Fibroblast of pulmonary artery (primary cell): ENCODE measurements at places on chromosomes 12 and 14.

DNA sequence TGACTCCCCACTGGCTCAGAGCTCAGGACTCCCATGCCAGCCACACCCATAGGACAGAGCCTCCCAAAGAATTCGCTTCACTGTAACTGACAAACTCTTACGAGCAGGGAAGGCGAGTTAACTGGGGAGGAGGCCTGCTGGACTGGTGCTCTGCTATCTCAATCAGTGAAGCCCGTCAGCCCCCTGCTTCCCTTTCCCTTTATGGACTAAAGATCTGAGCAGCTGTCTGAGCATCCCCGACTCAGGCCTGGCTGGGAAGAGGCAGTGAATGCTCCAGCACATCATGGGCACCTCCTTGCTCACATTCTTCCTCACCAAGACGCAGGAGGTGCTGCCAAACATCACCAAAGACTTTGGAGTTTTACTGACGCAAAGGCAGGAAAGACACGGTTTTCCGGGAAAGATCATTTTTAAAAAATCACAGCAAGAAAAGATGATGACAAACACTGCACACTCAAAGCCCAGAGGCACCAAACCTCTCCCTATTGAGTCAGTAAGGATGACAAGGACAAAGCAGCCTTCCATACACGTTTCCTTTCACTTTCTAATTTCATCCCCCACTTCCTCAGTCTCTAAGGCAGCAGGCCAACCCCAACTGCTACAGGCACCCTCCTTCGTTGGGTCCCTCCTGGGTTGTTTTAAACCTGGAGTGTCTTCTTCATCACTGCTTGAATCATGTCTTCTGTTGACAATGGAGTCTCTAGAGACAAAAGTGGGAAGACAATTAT lies 45.0 kb upstream of the P2RX7 start:
- DNase-seq = no peak

DNA sequence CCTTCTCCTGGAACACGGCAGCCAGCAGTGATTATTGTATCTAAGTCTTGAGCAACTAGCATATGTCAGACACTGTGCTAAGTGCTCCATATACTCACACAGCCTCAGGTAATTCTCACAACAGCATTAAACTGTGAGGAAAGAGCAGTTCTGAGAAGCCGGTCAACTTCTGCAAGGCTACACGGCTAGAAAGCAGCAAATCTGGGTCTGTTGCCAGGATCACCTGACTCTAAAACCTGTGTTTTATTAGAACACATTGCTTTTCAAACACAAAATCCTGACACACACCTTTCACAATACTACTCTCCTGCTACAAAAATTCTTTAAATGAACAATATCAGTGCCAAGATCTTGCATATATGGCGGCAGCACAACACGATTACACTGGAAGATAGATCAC lies 49.8 kb upstream of the CRACR2A start:
- DNase-seq = no peak

GRCh38 chr12:92289629-92290349 lies 144.1 kb upstream of the BTG1 start:
- DNase-seq = peak; percentile 54

- no peak for DNase-seq
Measured at GRCh38 chr14:96085369-96085768, 46.2 kb downstream of the C14orf132 start.

DNA sequence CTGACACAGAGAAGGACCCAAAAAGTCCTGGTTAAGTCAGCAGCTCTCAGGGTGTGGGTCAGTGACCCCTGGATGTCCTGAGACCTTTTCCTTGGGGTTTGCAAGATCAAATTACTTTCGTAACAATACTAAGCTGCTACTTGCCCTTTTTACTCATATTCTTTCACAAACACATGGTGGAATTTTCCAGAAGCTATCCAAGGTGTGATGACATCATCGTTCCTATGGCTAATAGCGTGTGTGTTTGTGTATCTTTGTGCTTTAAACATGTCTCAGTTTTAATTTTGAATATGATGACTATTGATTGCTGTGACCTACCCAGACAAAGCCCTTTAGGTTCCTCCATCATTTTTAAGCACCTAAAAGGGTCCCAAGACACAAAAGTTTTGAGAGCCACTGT lies 176.2 kb downstream of the PHETA1 start:
- DNase-seq = no peak

DNA sequence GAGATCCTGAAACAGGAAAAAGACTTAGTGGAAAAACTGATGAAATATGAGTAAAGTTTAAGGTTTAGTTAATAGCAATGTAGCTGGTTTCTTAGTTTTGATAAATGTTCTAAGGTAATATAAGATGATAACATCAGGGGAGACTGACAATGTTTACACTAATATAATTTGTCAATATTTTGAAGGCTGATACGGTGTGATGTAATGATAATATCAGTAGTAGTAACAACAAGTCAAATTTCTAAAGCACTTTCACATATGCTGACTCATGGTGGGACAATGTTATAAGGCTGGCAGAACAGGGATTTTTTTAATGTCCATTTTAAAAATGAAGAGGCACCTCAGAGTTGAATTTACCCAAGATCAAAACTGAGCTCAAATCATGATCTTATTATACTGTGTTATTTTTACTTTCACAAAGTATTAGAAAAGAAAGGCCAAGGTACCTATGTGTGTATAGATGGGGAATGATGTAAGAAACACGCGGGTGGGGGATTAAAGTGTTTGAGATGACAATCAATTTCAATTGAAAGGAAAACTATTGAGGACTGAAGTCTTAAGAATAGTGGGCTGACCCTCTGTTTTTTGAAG lies 2.4 kb upstream of the FLRT2 start:
- DNase-seq = peak; percentile 56

- peak; percentile 71 for DNase-seq
Measured at GRCh38 chr12:89225401-89225800, 126.9 kb downstream of the DUSP6 start.

GRCh38 chr12:31536672-31537071 lies 54.3 kb downstream of the DENND5B start:
- peak; percentile 40 for DNase-seq

GRCh38 chr14:91870001-91870400 lies 2.7 kb upstream of the TC2N start:
- DNase-seq = no peak

DNA sequence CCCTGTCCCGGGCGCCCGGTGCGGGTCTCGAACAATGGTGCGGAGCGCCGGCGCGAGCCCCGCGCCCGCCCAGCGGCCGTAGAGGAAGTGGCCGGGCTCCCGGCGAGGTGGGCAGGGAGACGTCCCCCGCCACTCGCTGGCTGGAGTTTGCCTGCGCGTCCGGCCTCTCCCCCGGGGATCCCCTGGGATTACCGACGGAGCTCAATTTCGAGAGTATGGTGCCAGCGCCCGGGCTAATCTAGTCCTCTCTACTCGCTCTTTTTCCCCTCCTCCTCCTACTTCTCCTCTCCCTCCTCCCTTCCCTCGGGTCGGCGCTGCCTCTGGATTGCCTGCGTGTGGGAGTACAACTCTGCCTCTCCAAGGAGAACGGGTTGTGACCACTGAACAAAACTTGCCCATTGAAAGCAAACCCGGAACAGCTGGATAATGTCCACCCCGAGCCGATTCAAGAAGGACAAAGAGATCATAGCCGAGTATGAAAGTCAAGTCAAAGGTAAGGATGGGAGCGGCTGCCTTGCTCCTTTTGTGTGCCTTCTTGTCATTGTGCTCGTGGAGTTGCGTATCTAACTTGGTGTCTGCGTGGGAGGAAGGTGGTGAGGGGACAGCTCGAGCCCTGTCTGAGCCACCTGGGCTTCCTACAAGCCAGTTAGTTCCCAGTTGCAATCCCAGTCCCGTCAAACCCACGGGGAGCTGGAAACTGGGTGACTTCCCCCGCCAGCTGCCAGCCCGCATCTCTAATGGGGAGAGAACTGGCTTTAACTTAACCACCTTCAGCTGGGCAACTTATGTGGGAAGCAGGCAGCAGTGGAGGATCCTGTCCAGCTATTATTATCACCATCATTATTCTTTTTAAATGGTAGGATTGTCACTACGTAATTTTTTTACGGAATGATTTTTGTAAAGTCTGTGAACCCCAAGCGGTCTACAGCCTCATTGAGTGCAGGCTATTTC lies at the start of gene SRGAP1:
Gene SRGAP1 (plus strand): TSS at position 310 of the 951 bp plus-strand sequence. CDS start 117 bp downstream, at position 427.
- peak; percentile 91 for DNase-seq

DNA sequence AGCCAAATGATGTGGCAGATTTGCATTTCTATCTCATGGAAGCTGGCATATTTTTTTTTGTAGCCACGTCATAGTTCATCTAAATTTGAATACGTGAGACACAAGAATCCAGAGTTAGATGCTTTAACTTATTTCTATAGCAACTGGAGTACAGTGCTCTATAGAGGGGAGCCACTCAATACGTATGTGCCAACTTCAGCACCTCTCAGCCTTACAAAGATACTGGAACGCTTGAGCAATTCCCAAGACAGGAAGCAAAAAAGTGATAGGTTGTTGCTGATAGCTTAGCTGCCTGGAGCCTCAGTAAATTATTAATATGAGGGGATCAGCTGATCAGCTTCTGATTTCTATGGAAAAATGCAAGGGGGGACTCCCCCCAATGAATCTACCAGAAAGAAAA lies 24.1 kb upstream of the PELI2 start:
- DNase-seq = peak; percentile 58

GRCh38 chr12:72207079-72207478 lies 65.1 kb upstream of the TRHDE start:
- DNase-seq = no peak

GRCh38 chr12:55726971-55727370 lies 1.8 kb downstream of the CD63 start:
- DNase-seq = no peak

- DNase-seq = no peak
Measured at GRCh38 chr14:72958548-72958947, 32.3 kb downstream of the DCAF4 start.

DNA sequence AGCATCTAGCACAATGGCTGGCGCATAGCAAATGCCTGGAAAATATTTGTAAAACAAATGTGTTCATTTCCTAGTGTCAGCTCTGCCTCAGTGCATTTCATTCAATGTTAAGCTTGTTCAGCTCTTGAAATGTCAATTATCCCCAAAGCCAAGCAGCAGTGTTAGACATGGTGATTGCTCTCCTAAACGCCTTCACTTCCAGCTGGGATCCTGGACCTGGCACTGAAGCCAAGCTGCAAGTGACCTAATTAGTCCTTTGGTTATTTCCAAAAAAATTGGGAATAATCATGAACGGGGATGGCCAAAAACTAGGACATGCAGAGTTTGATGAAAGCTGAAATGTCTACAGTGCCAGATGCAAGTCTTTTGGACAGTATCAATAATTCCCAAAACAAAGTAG lies 54.9 kb upstream of the MDGA2 start:
- no peak for DNase-seq

GRCh38 chr14:24785698-24786097 lies 151.7 kb upstream of the GZMB start:
- no peak for DNase-seq

GRCh38 chr12:104342635-104343249 lies 39.2 kb downstream of the EID3 start:
- DNase-seq = no peak

GRCh38 chr12:4412465-4412864 lies 33.0 kb upstream of the FGF23 start:
- DNase-seq = no peak
